ENCODE measurements at places on chromosomes 6 and 20.

DNA sequence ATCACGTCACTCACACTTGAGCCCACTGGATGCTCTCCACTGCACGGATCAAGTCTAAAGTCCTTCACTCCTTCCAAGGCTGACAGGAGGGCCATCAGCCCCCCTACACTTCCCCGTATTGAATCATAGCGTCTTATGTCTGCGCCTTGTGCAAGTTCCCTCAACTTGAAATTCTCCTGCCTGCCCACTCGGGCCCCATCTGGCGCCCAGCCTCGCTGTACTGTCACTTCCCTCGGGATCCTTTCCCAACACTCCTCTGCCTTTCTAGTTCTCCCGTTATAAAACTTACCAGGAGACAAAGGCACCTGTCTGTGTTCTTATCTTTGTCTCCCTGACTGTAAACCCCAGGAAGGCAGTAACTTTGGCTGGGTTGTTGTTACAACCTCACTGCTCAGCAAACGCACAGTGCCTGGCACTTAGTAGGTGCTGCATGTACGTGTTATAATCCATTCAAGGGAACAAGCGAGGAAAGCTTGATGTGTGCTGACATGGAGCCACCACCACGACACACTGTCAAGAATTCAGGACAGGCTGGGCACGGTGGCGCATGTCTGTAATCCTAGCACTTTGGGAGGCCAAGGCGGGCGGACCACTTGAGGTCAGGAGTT, 33.8 kb upstream of the ZFAND3 start:
- DNase-seq, result no peak

GRCh38 chr6:166862287-166862977, 93.9 kb downstream of the RNASET2 start:
- DNase-seq, result no peak

DNA sequence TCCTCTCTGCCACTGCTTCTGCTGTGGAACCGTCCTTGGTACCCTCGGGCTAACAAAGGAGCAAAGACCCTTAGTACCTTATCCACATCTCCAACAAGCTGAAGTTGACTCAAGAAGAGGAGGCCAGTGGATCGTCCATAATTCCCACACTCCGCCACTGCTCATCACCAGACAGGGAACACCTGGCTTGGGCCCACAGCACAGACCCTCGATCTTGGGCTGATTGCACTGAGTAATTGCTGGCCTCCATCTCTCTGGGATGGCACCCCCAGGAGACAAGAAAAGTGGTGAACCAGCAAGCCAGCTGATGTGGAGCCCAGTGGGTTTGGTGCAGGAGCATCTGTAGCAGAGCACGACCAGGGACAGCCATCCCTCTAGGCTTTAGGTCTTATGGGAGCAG, 109.4 kb upstream of the GRIK2 start:
- DNase-seq, result no peak

DNA sequence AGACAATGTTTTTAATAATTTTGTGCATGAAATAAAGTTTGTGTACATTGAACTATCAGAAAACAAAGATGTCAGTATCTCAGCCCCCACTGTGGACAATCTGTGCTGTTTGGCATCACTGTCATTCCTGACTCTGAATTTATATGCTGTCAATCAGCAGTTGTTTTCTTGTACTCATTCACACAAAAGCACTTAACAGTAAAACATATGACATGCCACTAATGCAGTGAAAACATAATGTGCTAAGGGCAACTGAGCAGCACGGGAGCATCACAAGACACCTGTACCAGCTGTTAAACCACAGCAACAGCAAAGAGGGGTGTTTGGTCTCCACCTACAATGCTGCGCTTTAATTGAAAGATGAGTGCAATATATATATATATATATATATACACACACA, 647.8 kb upstream of the SLC35B3 start:
- no peak for DNase-seq

- peak; percentile 9 for DNase-seq
Measured at GRCh38 chr6:148271711-148272439, 70.8 kb upstream of the SASH1 start.

DNA sequence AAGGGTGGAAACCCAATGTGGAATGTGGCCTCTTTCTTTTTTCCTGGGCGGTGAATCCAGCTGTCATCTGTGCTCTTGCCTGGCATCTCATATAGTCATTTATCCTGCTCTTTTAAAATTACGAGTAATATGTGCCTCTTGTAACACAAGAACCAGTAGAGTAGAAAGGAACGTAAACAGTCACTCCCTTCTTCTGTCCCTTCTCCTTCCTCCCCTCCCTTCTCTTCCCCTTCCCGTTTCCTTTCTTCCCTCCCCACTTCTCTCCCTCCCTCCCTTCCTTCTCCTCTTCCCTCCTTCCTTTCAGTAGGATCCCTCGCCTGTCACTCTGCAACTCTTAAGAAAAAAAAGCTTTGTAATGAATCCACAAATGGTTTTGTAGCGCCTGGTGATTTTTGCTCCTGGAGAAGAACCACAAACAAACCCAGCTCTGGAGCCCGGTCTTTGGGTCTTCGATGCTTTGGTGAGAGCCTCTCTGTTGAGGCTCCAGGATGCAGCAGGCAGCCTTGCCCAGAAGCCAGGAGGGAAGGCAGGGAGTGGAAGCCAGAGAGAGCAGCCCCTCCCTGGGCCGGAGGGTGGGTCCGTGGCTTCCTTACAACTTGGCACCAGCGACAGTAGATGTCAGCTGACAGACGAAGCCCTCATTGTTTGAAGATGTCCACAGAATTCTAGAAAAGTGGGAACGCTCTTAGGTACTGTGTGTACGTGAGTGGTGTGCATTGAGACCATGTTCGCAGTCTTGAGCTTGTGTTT, 15.0 kb downstream of the DUSP22 start:
- DNase-seq, result no peak

DNA sequence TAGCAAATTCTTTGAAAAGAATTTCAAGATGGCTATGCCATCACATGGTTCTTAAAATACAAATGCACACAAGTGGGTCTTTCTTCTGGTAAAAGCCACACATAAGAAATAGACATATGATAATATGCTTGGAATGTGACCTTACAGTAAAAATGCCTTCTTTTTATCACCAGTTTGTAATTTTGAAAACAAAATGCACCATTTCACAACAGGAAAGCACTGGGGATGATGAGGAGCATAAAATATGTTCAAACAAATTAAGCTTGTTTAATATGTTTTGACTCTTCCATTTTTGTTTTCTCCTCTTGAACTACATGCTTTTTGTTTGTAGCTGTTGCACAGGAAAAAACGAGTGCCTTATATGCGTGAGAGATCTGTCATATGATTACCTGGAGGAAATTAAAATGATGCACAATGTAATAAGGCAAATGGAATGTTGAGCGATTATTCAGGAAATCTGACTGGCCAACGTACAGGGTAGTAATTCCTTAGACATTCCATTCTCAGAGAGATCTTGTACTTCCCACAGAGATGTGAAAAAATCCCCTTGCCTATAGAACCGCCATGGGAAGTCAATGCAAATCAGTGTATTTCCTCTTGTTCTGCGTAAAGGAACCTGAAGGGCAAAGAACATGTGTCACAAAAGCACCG, 911.6 kb downstream of the TFAP2A start:
- peak; percentile 98 for DNase-seq

GRCh38 chr20:36362978-36363713, 57.0 kb downstream of the DLGAP4 start:
- DNase-seq, result no peak

- DNase-seq, result no peak
Measured at GRCh38 chr20:34859826-34860545, 12.7 kb downstream of the GGT7 start.

GRCh38 chr6:158819977-158820622, 932 bp upstream of the EZR start:
- no peak for DNase-seq
